ENCODE measurements at places on chromosomes 5 and 9. TPM values are rescaled to one million over a fixed set of nuclear protein-coding genes. Genes with fewer than 3 reads are reported as not detected.

PBX3 gene
- 18.3 TPM for total RNA-seq

WDR31 gene
- total RNA-seq: 3.1 TPM

AHRR gene
- 0.84 TPM for total RNA-seq

SELENOP gene
- 1,459 TPM for total RNA-seq

PCDHGA6 gene
- total RNA-seq: 2.8 TPM

WNK2 gene
- 10.3 TPM for total RNA-seq

PIP5KL1 gene
- 0.83 TPM for total RNA-seq

KIF4B gene
- not detected for total RNA-seq

CCL28 gene
- total RNA-seq: 0.89 TPM

IFNA14 gene
- total RNA-seq: not detected

TMEM171 gene
- not detected for total RNA-seq

GFI1B gene
- not detected for total RNA-seq

ASS1 gene
- total RNA-seq: 312 TPM

LIX1 gene
- not detected for total RNA-seq

CCNO gene
- 0.83 TPM for total RNA-seq

MLANA gene
- total RNA-seq: not detected

SPATA31D4 gene
- not detected for total RNA-seq

PFN3 gene
- not detected for total RNA-seq

FOXD4L5 gene
- total RNA-seq: not detected

TTC16 gene
- total RNA-seq: 0.61 TPM

LCN15 gene
- total RNA-seq: not detected

FBXL17 gene
- 29.4 TPM for total RNA-seq

DDX31 gene
- 7.4 TPM for total RNA-seq

ROPN1L gene
- 0.49 TPM for total RNA-seq

PAPPA gene
- 15.0 TPM for total RNA-seq

PTGES2 gene
- 90.2 TPM for total RNA-seq

GLDC gene
- 0.14 TPM for total RNA-seq

COL5A1 gene
- total RNA-seq: 41.3 TPM

ARHGEF28 gene
- 58.8 TPM for total RNA-seq

HRH2 gene
- 5.4 TPM for total RNA-seq

PHF19 gene
- total RNA-seq: 28.1 TPM

DDX4 gene
- total RNA-seq: not detected

PCDHGA9 gene
- 1.5 TPM for total RNA-seq

ARSI gene
- 0.12 TPM for total RNA-seq

GKAP1 gene
- 10.2 TPM for total RNA-seq

GRIN3A gene
- 0.22 TPM for total RNA-seq

ATOSB gene
- 19.7 TPM for total RNA-seq
